ENCODE measurements at places on chromosomes 6 and 20.

GRCh38 chr6:79423216-79423615 is 114.0 kb downstream of the LCA5 start:
- no peak for DNase-seq

- no peak for DNase-seq
Observed at GRCh38 chr20:18815194-18815942, 1.8 kb downstream of the SCP2D1 start.

GRCh38 chr6:81747327-81747726 is 5.2 kb downstream of the TENT5A start:
- no peak for DNase-seq

DNA sequence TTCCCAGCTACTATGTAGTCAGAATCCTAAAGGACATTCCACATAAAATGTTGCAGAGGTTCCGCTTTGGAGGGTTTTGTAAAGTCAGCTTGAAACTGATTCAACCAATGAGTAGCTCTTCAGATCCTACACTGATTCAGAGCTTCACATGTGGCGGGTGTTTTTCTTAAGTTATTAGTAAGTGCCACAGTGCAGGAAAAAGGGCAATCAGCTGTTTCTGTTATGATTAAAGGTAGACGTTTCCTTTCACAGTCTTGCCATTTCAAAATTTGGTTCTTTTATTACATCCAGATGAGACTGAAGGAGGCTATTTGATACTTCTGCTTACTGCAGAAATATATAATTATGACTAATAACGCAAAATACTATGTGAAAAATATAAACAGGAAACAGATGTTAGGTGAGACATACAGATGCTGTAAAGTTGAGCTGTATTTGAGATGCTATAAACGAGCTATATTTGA is 443.9 kb downstream of the CDKAL1 start:
- DNase-seq: no peak

DNA sequence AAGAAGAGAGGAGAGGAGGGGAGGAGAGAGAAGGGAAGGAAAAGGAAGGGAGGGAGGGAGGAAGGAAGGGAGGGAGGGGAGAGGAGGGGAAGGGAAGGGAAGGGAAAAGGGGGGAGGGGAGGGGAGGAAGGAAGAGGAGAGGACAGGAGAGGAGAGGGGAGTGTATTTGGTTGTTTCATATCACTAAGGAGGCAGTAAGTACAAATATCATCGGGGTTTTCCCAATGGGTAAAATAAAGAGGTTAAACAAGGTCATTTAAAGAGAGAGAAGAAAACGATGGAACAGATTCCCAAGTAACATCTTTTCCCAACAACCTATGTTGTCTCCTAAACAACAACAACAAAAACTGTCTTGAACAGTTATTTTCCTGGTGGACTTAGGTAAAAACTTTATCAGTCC is 43.6 kb downstream of the MBOAT1 start:
- DNase-seq: no peak

- no peak for DNase-seq
Observed at GRCh38 chr6:4624726-4625125, 151.5 kb upstream of the CDYL start.

GRCh38 chr6:11714116-11714797 is 64.3 kb downstream of the ADTRP start:
- no peak for DNase-seq

GRCh38 chr6:35025232-35026188 is 115.6 kb downstream of the TCP11 start:
- DNase-seq: no peak

DNA sequence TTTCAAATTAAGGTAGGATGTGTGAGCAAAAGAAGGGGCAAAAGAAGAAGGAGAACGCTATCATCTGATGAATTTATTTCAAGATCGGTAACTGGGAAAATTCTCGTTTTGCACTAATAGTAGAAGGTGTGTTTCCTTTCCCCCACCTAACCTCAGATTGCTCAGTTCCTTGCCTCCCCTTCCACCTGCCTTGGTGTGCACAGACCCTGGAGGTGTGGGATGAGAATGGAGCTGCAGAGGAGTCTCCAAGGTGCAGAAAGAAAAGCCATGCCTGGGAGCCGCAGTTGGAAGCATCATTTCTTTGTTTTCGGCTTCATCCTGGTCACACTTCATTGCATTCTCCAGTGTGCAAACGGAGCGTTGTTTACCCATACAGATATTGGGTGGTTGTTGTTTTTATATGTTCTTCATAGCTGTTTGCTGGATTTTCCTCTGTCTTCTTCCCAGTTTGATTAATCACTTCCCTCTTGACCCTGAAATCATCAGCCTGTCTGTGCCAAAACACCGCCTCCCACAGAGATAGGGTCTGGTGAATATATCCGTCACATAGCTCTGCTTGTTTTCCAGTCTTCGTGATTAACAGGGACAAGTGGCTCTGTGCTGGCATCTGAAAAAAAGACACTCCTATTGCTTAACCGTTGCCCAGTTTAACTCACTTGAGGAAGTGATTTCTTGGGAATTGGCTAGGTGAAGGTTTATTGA is 40.2 kb upstream of the NEDD9 start:
- peak; percentile 3 for DNase-seq

DNA sequence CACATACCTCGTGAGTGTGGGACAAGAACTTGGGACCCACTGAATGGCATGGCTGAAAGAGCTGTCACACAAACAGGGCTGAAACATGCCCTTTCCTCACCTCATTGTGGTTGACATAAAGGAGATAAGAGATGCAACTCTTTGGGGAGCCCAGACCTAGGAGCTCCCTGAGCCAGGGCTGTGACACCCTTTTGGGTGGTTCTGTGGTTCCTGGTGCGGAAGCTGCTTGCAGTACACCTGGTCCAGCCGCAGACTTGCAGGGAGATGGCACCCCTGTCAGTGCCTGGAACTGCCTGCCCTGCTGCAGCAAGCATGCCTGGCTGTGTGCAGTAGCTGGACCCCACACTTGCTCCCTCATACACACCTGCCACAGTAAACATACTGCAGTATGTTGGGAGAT is 31.3 kb downstream of the OR2J2 start:
- DNase-seq: no peak

DNA sequence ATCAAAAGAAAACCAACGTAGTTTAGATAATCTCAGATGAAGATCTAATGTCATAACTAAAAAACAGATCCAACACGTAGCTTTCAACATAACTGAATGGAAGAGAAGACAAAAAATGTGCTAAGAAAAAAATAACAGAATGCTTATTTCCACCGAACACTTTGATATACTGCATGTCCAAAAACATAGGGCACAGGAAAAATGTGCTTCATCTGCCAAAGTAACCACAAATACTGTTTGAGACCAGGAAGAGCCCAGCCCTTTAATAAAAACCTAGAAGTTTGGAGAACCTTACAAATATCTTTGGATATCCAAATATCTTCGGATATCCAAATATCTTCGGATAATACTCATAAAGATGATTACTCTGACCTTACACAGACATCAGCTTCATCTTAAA is 19.8 kb downstream of the LAMA4 start:
- no peak for DNase-seq

DNA sequence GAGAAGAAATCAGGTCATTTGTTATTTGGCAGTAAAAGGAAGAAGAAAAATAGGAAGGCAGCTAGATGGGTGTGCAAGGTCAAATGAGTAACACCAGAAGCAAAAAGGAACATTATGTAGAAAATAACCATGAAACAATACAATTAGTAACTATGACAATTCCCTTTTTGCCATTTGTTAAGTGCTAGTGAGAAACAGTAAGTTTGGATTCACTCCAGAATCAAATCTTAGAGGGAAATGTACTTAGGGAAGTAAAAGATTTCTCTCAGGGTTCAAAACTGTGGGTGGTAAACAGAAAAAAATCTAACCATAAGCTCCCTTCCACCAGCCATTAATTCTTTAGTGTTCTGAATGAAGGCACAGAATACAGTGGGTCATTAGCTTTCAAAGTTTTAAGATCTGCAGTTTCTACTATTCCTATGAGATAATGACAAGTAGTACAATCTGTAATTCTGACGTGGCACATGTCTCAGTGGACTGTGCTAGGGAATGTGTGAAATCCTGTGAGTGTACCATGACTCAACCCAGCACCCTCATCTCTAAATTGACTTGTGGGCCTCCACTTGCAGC is 17.1 kb downstream of the REPS1 start:
- no peak for DNase-seq

GRCh38 chr20:4813863-4814695 is 92.4 kb downstream of the PRND start:
- no peak for DNase-seq

DNA sequence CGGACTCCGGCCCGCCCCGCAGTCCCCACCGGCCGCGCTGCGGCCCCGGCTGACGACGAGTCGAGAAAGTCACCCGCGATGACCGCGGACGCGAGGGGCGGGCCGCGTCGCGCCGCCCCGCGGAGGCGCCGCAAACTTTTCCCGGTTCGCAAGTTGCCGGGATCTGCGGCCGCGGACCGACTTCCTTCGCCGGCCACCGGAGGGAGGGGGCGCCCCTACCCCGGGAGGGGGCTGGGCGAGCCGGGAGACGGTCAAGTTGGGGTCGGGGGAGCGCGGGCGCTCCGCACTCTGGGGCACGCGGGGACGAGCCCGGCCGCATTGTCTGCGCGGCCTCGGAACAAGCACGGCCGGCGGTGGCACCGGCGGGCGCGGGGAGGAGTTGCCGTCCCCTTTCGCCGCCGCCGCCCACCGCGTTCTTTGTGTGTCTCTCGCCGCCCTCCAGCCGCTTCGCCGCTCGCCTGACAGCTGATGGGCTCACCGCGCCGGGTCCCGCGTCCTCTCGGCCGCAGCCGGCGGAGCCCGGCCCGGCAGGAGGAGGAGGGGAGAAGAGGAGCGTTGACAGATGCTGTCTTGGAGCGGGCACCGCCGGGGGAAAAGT is 131.6 kb downstream of the OGFRL1 start:
- DNase-seq: peak; percentile 65

GRCh38 chr20:15235471-15236198 is 898.2 kb upstream of the FLRT3 start:
- DNase-seq: no peak

GRCh38 chr6:3429211-3429610 is 27.6 kb downstream of the SLC22A23 start:
- DNase-seq: no peak

DNA sequence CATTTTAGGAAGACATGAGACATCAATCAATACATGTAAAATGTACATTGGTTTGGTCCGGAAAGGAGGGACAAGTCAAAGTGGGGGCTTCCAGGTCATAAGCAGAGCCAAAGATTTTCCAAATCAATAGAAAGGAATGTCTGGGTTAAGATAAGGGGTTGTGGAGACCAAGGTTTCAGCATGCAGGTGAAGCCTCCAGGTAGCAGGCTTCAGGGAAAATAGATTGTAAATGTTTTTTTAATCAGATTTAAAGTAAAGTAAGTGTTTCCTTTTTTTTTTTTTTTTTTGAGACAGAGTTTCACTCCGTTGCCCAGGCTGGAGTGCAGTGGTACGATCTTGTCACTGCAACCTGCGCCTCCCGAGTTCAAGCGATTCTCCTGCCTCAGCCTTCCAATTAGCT is 16.8 kb upstream of the SERPINB9 start:
- no peak for DNase-seq

GRCh38 chr6:166662690-166663089 is 35.6 kb upstream of the RPS6KA2 start:
- no peak for DNase-seq

- DNase-seq: no peak
Observed at GRCh38 chr6:156543431-156543830, 233.7 kb upstream of the ARID1B start.

DNA sequence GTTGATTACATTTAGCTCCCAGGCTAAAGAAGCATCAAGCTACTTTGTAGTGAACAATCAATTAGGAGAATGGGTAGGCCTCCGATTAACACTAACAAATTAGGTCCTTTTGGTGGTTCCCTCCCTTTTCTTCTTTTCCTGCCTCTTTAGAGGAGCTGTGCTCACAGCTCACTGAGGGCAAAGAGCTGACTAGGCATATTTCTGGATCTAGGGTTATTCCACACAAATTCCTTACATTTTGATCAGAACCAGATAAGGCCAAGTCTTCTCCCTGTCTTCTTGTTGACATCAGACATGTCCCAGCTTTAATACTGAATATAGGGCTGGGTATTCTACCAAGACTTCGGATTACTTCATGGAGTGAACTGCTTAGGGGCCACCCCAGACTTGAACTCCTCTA is 119.1 kb downstream of the PKHD1 start:
- DNase-seq: no peak

DNA sequence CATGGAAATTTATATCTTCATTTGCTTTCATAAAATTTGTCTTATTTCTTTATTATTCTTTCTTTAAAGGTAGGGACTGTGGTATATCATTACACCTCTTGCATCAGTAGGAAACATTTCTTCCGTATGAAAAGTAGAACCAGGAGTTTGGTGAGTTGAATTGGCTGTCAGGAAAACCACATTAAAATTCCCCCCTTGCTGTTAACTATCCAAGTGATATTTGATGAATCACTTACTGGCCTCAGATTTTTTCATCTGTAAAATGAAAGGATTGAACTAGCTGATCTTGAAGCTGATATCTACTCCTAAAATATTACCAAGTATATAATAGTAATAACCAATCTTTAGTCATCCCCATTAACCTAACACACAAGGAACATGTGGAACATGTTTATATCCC is 460.9 kb downstream of the GJA1 start:
- no peak for DNase-seq

GRCh38 chr6:134063121-134063965 is 10.9 kb upstream of the SLC2A12 start:
- no peak for DNase-seq

GRCh38 chr20:16692442-16692841 is 37.4 kb upstream of the SNRPB2 start:
- DNase-seq: no peak

- DNase-seq: no peak
Observed at GRCh38 chr6:169986848-169987498, 235.6 kb downstream of the ERMARD start.

- no peak for DNase-seq
Observed at GRCh38 chr6:108993876-108994275, 100.8 kb downstream of the SESN1 start.

GRCh38 chr6:134689641-134690040 is 260.3 kb downstream of the ALDH8A1 start:
- DNase-seq: no peak

- DNase-seq: no peak
Observed at GRCh38 chr6:111666847-111667246, 61.2 kb upstream of the TRAF3IP2 start.

DNA sequence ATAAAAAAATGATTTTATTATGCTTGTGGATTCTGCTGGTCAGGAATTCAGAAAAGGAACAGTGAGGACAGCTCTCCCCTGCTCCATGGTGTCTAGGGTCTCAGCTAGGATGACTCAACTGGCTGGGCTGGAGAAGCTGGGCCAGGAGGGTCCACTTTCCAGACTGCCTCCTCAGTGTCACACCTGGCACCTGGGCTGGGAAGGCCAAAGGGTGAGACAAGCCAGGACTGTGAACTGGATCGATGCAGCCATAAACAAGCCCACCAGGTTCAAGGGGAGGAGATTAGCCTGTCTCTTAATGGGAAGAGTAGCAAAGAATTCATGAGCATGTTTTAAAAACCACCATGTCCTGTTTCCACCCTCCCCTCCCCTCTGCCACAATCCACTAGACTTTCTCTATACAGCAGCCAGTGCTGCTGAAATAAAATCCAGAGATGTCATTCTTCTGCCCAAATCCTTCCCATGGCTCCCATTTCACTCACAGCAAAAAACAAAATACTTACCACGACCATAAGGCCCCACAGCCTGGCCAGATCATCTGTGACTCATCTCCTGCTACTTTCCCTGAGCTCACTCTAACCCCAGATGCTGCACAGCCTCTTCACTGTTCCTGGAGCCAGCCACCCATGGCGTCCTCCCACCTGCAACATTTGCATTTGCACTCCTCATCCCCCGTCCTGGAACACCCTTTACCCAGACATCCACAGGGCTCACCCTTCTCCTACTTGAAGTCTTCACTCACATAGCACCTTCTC is 13.8 kb downstream of the SPTLC3 start:
- DNase-seq: no peak

Measured in NCI-H2081 (cell line).